ENCODE measurements at places on chromosomes 4 and X.

DNA sequence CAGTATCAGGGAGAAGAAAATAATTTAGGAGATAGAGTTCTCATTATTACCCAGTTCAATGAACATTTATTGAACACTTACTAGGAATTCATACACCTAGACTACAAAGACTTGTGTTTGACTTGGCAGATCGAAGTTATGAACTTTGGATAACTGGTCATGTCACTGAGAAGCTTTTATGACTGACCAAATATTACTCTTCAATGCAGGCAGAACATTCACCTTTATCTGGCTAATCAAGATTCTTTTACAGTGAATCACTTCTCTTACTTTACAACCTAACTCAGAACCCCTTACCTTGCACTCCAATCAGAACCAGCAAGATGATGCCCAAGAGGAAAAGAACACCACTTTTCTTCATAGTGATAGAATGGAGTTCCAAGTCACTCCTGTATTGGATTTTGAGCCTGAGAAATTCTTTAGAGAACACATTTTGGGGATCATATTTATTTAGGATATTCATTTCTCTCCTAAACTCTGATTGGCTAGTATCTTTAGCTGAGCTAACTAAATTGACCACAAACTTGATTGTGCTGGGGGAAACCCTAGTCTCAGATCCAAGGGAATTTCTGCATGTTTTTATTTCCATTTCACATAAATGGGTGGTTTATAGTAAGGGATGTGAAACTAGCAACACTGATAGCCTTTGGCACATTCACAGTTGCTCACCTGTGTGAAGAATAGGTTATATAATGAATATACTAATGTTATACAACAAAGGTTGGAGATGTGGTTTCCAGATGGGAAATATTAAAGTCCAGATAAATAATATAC, at the start of gene CXCL9:
Gene CXCL9, minus strand, starts transcription at position 421 of the 774 bp plus-strand sequence. Its CDS starts 60 bp downstream, at position 361.
- DNase-seq, result no peak

- no peak for DNase-seq
These were observed 201.1 kb upstream of the BCOR start for GRCh38 chrX:40298572-40299479.

GRCh38 chr4:143512978-143513313, 556 bp upstream of the SMARCA5 start:
- DNase-seq, result no peak

- peak; percentile 2 for DNase-seq
These were observed 79.8 kb upstream of the SMARCAD1 start for GRCh38 chr4:94127707-94128328.

GRCh38 chr4:36235306-36235705, 9.0 kb downstream of the ARAP2 start:
- no peak for DNase-seq

GRCh38 chrX:20205927-20206708, 60.6 kb downstream of the RPS6KA3 start:
- no peak for DNase-seq

GRCh38 chrX:132090403-132091159, 37.2 kb downstream of the FRMD7 start:
- no peak for DNase-seq

GRCh38 chr4:144507311-144508101, 138.4 kb upstream of the HHIP start:
- DNase-seq, result no peak

- DNase-seq, result no peak
These were observed 1269.0 kb downstream of the FSTL5 start for GRCh38 chr4:160894809-160895208.

- DNase-seq, result no peak
These were observed 831.5 kb downstream of the STIM2 start for GRCh38 chr4:27692158-27692557.

GRCh38 chr4:88005076-88005475, 2.4 kb upstream of the PKD2 start:
- no peak for DNase-seq

- no peak for DNase-seq
These were observed 15.4 kb downstream of the SNX12 start for GRCh38 chrX:71052721-71053120.

- no peak for DNase-seq
These were observed 25.5 kb upstream of the MAN2B2 start for GRCh38 chr4:6549445-6549844.

DNA sequence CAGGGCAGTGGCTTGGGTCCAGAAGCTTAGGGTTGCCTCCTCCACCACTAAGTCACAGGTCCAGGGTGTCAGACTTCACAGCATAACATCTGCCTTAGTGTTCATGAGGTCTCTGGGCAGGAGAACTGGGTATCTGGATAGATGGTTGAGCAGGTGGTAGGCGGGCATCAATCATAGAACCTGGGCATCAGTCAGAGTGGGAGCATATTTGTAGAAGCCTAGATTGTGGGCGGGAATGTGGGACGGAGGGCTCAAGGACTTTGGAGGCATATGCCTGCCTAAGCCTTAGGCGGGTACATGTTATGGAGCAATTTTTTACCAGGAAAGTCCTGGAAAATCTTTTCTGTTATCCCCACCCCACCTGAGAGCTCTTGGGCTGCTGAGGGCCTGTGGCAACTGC, 28.5 kb downstream of the TAF7L start:
- DNase-seq, result no peak

DNA sequence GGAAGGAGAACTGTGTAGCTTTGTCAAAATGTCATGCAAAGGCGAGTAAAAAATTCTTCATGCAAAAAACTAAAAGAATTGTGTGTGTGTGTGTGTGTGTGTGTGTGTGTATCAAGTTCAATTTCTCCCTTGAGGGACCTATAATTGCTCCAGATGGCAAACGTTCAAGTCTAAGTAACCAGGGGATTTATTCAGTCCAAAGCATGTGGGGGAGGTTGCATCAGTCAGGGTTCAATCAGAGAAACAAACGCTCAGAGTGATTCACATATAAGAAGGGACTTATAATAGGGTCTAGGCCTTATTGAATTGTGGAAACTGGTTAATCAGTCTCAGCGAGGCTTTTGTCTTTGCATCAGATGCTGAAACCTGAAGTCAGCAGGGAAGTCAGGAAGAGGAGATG, 5.0 kb downstream of the DCAF8L1 start:
- no peak for DNase-seq

DNA sequence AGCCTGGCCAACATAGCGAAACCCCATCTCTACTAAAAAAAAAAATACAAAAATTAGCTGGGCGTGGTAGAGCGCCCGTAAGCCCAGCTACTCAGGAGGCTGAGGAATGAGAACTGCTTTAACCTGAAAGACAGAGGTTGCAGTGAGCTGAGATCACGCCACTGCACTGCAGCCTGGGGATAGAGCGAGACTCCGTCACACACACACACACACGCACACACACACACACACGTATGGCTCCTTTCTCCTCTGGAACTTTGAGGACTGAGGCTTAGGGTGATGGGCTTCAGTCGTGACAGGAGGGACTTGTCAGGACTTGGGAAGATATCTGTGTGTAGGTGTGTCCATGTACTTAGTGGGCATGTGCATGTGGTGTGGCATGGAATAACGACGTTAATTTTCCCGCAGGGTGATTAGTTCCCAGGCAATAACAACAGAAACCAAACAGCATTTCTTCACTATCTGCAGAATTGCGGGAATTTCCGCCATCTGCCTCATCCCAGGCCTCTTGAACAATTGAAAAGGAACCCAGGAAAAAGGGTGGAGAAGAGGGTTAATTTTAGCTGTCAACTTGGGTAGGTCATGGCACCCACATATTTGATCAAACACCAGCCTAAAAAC, 47.7 kb downstream of the RWDD4 start:
- no peak for DNase-seq

DNA sequence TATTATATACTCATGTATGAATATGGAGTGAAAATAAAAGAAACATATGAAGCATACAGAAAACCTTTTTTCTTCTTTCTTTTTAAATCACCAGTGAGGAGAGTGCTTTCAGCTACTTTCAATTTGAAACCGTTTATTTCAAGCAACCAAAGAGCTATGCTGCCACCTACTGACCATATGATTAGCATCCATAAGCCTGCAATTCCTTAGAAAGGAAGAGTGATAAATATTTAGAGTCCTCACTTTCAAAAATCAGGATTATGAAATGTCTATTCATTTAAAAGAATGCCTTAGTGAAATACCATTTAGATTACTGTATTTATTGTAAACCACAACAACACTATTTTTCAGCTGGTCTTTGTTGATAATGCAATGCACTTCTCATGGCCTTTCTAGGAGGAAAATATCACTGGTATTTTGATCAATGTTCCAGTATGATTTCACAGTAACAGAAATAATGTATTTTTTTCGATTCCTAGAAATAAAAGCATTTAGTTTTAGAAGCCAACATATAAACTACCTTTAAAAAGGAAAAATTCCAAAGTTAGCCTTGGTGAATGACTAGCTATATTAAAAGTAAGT, 667.6 kb downstream of the PCDH18 start:
- DNase-seq, result peak; percentile 58

GRCh38 chrX:121831601-121832000, 784.2 kb downstream of the GLUD2 start:
- no peak for DNase-seq

DNA sequence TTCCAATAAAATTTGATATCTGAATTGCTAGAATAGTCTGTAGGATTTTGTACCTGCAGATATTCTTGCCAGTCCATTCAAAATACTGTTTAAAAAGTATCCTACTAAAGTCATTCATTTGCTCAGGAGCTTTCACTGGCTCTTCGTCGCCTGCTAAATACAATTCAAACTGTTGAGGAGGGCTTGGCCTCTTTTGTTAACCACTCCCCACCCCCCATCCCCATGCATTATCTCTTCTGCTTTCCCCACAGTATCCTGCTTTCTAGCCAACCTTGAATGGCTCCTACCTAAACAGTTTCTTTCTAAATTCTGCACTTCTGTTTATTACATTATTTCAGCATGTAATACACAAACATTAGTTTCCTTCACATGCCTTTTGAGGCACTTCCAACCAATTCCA, 230.8 kb downstream of the CPE start:
- no peak for DNase-seq

DNA sequence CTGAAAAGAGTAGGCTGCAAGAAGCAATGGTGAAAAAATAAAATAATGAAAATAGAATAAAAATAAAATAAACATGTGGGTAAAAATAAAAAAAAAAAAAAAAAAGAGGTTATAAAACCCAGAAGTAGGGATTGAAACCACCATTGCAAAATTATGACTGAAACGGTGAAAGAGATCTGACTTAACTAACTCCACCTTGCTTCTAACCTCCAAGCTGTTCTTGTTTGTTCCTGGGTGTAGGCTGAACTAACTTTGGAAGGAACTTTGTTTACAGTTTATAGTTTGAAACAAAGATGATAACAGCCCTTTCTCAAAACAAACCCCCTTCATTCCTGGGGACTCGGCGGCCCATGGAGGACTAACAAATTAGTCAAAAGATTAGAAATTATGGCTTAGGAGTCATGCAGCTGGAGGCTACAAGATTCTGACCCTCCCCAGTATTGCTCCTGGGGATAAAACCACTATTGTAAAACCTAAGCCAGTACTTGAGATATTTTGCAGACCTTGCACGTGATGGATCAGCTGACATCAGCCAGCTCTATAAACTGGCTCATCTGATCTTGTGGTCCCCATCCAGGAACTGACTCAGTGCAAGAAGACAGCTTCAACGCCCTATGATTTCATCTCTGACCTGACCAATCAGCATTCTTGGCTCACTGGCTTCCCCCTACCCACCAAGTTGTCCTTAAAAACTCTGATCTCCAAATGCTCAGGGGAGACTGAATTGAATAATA, 30.4 kb downstream of the DDX60L start:
- DNase-seq, result no peak

- no peak for DNase-seq
These were observed 11.7 kb downstream of the CFAP97 start for GRCh38 chr4:185192059-185192458.

- no peak for DNase-seq
These were observed 11.6 kb upstream of the HADH start for GRCh38 chr4:107977966-107978705.

DNA sequence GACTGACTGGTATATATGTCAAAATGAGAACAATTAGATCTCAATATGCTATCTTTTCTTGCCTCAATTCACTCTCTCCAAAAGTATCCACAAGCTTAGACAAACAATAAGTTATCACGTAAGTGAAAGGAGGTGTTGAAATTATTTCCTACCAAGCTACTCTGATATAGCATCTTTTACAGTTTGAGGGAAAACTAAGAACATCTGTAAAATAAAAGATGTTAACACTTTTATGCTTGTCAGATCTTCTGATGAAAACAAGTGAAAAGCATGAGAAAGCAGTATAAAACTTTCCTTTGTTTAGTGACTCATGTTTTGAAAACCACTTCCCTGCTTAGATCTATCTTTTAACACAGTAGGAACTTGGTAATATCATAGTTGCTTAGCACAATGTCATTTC, 8.4 kb upstream of the MAB21L2 start:
- no peak for DNase-seq

DNA sequence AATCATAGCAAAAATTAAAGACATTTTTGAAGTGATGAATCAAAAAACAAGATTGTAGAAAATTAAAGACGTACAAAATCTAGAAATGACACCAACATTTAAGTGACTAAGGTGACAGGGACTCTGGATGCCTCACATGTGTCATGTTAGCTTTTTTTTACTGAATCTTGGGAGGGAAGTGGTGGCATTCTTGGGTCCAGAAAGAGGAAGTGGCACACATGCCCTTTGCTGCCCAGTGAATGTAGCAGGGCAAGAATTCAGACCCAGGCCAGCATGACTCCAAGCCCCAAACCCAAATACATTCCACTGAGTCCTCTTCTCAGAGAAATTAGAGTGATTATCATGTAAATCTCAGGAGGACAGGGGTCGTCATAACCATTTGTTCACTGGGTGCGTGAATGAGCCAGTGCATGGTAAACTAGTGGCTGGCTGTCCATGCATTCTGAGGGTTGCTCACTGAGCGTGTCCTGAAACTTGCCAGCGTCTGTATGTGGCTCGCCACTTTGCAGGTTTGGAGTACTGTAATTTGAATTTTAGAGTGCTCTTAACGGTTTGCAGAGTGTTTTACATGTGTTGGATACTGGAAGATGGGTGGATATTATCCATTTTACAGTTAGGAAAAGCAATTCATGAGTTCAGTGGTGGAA, 55.4 kb upstream of the TBC1D14 start:
- DNase-seq, result no peak

- no peak for DNase-seq
These were observed 5.1 kb upstream of the TASL start for GRCh38 chrX:30582664-30583063.

DNA sequence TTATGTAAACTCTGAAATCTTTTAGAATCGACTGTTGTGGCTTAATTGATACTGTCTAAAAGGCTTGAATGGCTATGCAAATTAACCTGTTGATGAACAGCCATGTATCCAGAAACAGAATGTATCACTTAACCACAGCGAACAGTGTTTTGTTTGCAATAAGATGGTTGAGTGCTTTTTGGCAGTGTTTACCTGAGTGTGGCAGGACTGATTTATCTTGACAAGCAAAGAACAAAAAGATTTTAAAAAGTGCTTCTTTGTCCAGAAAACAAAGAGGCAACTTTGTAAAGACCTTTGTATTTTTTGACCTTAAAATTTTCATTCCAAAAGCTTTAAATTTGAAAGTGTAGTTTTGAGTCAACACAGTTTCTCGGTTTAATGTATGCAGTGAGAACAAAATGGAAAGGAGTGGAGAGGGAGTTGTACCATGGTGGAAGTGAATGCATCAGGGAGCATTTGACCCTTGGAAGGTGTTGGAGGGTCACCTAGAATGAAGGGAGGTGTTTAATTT, 18.0 kb downstream of the ARHGAP10 start:
- DNase-seq, result no peak
